ENCODE measurements at places on chromosomes 2 and 18.

DNA sequence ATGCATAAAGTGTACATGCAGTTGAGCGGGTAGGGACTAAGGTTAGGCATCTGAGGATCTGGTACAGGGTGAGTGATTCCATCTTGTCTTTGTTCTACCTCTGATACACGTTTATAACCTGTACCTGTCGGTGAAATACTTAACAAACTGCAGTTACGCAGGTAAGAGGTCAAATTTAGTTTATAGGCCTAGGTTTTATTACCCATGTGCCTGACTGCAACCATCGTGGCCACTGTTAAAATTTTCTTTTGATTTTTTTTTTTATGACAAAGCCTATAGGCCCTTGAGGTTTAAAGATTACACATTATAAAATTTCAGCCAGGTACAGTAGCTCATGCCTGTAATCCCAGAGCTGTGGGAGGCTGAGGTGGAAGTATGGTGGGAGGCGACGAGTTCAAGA lies 15.4 kb upstream of the HNMT start:
- no peak for DNase-seq

DNA sequence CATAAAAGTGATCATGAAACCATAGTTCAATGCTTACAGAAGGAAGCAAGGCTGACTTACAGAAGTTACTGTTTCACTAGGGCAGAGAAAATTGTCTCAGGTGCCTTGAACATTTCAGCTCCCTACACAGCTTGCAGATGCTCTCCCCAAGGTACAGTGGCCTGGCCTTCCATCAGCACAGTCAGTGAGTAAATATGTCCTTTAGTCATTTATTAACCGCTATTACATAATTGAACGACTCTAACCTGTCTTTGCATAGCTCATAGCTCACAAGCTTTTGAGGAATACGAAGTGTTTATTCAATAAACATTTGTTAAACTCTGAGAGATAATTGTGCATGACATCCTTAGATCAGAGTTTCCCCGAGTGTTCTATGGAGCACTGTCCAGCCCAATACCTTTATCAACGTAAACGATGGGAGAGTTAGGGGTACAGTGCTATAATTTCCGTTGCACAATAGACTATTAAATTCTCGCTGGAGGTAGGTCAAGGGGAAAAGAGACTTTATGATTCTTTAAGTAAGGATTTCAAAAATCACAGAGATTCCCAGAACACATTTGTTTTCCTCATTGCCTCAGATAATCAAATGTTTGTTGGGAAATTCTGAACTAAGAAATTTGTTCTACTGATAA lies 677.8 kb downstream of the TSN start:
- no peak for DNase-seq

- no peak for DNase-seq
Observed at GRCh38 chr2:97731274-97732020, 18.1 kb downstream of the ZAP70 start.

GRCh38 chr2:191675807-191676721 lies 1.9 kb upstream of the NABP1 start:
- no peak for DNase-seq

DNA sequence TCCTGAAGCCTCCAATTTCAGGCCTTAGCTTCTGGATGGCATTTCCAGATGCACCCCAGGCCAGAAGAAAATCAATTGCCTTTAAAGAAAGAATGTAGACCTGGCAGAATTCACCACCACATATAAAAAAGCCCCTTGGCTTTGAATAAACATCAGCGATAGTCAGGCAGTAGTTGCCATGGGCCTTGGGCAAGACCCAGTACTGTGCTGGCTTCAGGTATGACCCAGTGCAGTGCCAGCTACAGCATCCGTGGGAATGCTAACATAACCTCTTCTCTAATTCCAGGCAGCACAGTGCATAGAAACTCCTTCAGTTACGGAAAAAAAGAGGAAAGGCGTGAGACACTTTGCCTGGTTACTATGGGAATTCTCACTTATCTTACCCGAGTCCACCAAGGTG lies 539.6 kb upstream of the LRRTM4 start:
- DNase-seq = no peak

- DNase-seq = peak; percentile 66
Observed at GRCh38 chr2:9820020-9820973, 23.0 kb upstream of the TAF1B start.

DNA sequence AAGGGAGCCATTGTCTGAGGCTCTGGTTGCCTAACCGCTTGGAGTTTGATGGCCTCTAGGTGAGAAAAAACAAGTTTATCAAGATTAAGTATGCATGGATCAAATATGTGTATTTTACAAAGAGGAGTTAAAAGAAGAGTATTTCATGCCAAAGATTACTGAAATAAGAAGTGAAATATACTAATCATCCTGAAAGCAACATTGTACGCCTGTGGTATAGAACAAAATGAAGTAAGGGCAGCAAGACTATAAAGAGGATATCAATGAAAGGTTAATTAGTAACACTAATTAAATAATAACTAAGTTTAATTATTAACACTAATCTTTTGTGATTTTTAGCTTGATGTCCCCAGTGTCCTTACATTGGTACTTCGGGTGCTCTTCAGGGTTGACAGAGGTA lies 276.7 kb downstream of the CALCRL start:
- no peak for DNase-seq

GRCh38 chr18:54296062-54296461 lies 26.7 kb downstream of the POLI start:
- no peak for DNase-seq

- no peak for DNase-seq
Observed at GRCh38 chr2:234864506-234864905, 87.3 kb upstream of the SH3BP4 start.

GRCh38 chr2:167406558-167406957 lies 518.3 kb downstream of the XIRP2 start:
- DNase-seq = no peak

GRCh38 chr2:148619560-148620195 lies 24.9 kb upstream of the EPC2 start:
- no peak for DNase-seq

GRCh38 chr2:206521115-206521514 lies 77.8 kb downstream of the ADAM23 start:
- DNase-seq = no peak

DNA sequence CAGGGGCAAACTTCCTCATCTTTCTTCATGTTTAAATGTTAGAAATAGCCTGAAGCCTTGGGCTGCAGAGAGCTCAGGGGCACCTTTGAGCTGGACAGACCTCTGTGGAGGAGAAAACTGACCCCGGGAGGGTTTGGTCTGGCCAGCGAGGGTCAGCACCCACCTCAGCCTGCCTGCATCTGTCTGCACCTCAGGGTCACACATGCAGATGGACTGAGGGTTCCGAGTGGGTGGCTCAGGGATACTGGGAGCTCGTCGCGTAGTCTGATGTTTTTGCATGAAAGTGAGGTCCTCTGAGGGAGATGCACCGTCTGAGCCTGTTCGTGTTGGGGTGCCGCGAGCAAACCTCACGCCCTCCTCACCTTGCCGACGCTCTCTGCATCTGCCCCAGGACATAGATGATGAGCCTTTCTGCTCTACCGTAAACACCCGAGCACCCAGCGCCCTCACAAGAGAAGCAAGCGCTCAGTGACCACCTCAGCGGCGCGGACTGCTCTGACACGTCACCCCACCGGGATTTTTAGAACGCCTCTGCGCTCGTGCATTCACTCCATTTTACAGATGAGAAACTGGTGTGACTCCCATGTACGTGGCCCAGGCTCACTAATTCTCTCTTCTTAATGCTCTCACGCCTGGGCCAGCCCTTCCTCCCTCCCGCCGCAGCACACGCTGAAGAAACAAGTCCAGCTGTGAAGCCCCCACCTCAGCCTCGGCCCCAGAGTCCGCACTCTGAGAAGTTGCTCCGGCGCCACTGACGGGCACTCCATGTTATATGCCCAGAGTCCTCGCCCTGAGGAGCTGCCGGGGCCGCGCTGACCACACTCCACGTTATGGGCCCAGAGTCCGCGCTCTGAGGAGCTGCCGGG lies 9.5 kb downstream of the KCNG2 start:
- no peak for DNase-seq

- DNase-seq = no peak
Observed at GRCh38 chr18:69636529-69637301, 236.0 kb downstream of the DOK6 start.

DNA sequence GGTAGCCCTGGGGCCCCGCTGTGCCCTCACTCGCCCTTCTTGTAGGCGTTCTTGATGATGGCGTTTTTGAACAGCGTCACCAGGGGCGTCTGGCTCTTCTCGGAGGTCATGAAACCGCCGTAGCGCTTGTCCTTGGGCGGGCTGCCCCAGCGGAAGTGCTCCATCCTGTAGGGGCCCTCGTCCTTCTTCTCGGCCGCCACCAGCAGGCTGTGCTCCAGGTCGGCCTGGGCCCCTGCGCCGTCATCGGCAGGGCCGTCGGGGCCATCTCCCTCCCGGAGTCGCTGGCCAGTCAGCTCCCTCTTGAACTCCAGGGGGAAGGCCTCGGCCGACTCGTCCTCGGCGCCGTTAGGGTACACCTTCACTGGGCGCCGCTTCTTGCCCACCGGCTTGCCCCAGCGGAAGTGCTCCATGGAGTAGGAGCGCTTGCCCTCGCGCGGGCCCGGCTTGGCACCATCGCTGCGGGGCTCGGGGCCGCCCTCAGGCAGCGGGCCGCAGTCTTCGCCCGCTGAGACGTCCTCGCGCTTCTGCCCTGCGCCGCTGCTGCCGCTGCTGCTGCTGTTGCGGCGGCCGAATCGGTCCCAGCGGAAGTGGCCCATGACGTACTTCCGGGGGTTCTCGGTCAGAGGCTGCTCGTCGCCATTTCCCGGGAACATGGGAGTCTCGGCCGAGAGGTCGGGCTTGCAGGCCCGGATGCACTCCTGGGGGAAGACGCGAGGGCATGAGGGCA lies 7.2 kb downstream of the POMC start:
- no peak for DNase-seq

DNA sequence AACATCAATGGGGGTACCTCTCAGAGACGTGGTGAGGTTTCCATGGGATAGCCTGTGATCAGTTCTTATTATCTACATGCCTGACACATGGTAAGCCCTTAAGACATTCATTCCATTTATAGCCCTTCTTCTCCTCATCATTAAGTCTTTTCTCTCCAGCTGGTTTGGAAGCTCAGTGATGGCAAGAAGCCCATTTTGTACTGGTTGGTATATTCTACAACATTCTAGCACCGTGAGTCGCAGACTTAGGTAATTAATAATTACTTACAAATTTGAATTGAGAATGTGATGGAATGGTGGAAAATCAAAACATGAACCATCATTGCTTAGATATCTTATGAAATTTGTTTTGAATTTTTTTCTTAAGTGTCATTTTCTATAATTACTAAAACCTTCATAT lies 472.6 kb downstream of the DLGAP1 start:
- no peak for DNase-seq

DNA sequence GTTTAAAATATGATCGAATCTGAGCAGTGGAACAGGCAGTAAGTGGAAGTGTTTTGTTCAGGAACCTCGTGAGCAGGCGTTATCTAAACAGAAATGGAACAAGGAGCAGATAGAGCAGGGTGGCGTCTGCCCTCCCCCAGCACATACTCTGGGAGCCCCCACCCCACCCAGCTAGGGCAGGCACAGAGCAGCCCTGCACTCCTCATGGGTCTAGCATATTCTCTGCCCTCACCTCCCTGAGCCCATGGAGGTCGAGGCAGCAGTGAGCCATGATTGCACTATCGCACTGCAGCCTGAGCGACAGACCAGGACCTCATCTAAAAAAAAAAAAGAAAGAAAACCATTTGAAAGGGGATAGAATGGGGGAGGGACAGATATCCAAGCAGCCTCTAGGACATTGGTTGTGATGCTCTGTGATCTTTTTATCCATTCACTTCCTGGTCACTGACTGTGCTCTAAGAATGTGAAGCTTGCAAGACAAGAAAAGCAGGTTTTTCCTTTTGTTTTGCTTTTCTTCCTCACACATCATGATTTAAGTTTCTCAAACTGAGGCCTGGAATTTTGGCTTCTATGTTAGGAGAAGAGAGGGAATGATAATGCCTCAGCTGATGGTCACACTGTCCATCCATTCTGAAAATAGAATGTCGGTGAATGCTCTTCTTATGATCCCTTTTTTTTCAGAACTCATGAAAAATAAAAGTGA lies 3.1 kb downstream of the MLPH start:
- DNase-seq = no peak

DNA sequence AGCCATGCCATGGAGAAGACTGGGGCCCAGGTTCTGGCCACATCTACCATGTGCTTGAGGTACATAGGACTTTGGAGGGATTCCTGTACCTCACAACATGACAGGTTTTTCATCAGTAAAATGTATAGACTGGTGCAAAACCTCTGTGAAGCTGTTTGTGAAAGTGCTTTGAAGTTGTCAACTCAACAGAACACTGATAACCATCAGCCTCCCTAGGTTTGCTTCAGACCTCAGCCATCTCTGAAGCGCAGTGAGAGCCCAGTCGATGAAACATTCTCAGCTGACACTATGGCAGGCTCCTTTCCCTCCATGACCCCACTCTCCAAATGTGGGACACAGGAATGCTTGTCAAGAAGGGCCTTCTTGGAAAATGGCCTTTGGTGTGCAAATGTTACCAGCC lies 38.6 kb downstream of the STK25 start:
- DNase-seq = no peak

DNA sequence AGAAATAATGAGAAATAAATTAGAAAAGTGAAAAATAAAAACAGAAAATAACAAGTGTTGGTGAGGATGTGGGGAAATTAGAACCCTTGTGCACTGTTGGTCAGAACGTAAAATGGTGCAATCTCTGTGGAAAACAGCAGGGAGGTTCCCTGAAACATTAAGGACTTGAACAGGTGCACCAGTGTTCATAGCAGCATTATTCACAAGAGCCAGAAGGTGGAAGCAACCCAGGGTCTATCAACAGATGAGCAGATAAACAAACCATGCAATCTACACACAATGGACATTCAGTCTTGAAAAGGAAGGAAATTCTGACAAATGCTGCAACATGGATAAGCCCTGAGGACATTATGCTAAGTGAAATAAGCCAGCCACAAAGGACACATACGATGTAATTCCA lies 58.2 kb upstream of the TFCP2L1 start:
- no peak for DNase-seq

DNA sequence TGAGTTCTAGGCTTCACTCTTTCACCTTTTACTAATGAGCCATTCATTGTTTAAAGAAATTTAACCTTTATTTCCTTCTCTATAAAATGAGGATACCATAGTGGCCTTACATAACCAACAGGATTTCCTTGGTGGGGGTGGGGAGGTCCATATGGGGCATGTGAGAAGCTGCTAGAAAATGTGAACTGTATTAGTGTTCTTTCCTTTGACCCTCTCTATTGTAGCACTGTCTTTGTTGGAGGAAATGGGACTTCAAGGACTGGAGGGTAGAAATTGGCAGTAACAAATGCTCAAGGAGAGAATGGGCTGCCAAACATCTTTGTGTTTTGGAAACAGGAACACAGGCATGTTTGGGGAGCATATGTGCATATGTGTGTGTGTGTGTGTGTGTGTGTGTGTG lies 468.7 kb upstream of the ZEB2 start:
- DNase-seq = no peak

GRCh38 chr2:227717687-227718567 lies at the start of gene SLC19A3:
Gene SLC19A3 (minus strand): TSS chr2:227718028. CDS start chr2:227702318, 15,710 bp downstream.
- DNase-seq = peak; percentile 76

All from HTR-8/SVneo (cell line).